ENCODE measurements at places on chromosomes 11 and 22.

- no peak for DNase-seq
Measured at GRCh38 chr11:20351136-20351535, 12.4 kb upstream of the HTATIP2 start.

DNA sequence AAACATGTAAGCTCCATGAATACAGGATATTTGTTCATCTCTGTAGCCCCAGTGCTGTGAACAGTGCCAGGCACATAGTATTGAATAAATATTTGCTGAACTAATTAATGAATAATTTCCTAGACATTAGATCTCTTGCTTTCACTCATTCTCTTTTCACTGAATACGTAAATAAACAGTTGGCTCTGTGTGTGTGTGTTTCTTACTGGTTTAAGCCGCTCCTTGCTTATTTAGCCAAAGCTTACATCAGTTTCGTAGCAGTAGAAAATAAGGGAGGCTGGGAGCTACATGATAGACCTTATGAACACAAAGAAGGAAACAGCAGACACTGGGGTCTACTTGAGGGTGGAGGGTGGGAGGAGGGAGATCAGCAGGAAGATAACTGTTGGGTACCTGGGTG is 17.2 kb downstream of the KREMEN1 start:
- DNase-seq, result no peak

DNA sequence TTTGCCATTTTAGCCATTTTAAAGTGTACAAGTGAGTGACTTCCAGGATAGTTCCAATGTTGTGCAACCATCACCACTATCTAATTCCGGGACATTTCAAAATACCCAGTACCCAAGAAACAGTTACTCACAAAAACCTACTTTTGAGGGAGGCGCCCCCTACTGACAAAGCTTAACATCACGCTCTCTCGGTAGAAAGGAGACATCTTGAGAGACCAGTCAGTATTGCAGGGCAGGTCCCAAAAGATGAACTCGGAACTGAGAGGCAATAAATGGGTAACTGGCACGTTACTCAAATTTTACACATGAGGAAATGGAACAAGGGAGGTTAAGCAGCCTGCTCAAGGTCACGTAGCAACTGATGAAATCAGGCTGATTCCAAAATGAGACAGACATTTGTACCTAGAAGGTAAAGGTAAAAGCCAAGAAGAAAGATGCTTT is 50.0 kb upstream of the POU2AF1 start:
- no peak for DNase-seq

- DNase-seq, result no peak
Measured at GRCh38 chr11:112836256-112836602, 125.0 kb upstream of the NCAM1 start.

DNA sequence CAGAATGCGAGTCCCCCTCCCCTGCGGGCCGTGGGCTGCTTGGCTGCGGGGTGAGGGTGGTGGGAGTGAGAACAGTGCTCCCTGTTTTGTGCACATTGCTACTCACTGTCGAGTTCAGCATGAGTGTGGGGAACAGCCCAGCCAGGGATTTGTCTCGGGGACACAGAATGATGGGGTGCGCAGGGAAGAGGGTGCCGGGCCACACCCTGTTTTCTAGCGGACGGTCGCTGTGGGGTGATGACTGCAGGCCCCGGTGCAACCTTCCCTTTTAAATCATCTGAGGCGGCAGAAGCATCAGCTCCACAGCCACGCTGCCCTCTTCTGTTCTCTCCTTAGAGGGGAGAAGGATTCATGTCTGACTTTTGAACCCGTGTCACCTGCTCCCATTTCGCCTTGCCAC is 1051.2 kb downstream of the TBC1D22A start:
- DNase-seq, result no peak

- no peak for DNase-seq
Measured at GRCh38 chr22:49417326-49417725, 410.3 kb downstream of the BRD1 start.

DNA sequence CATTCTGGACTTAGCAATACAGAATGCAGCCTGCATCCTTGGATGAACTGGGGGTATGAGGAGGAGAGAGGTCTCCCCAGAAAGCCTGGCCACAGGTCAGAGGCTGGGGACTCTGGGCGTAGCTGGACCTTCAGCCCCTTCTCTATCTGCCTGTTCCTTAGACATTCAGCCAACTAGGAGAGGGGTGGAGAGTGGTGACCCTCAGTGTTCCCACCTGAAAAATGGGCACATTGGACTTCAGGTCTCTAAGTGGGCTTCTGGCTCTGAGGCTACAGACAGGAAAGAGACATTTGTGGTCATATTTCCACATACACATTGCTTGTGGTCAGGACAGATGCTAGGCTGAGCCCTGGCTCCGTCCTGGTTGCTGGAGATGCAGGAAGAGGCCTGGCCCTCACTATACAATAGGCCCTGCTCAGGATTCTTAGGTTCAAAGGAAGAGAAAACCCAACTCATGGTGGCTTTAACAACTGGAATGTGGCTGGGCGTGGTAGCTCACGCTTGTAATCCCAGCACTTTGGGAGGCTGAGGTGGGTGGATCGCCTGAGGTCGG is 30.1 kb upstream of the CBX7 start:
- no peak for DNase-seq

- DNase-seq, result no peak
Measured at GRCh38 chr11:13745165-13745564, 76.7 kb downstream of the FAR1 start.

DNA sequence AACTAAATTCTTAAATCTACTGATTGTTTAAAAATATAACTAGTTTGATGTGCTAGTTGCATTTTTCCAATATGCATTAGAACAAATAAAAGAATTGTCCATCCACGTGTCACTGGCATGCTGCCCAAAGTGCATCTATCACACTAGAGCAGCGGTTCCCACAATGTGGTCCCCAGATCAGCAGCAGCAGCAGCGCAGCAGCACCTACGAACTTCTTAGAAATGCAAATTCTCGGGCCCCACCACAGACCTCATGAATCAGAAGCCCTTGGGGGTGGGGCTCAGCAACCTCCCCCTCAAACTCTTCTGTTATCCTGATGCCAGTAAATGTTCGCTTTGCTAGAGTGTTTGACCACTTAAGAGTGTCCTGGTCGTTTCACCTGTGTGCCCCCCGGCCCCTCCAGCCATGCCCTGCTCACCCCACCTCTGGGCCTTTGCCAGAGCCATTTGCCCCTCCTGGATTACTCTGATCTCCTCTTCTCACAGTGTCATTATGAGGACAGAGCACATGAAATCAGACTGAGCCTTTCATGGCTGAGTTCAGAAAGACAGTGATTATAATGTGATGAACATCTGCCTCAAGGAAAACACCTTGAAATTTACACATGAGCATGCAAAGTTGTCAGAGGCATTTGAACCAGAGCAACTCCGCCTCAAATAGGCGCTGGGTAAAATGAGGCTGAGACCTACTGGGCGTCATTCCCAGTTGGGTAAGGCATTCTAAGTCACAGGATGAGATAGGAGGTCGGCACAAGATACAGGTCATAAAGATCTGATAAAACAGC is 12.6 kb upstream of the VSIG10L2 start:
- no peak for DNase-seq

DNA sequence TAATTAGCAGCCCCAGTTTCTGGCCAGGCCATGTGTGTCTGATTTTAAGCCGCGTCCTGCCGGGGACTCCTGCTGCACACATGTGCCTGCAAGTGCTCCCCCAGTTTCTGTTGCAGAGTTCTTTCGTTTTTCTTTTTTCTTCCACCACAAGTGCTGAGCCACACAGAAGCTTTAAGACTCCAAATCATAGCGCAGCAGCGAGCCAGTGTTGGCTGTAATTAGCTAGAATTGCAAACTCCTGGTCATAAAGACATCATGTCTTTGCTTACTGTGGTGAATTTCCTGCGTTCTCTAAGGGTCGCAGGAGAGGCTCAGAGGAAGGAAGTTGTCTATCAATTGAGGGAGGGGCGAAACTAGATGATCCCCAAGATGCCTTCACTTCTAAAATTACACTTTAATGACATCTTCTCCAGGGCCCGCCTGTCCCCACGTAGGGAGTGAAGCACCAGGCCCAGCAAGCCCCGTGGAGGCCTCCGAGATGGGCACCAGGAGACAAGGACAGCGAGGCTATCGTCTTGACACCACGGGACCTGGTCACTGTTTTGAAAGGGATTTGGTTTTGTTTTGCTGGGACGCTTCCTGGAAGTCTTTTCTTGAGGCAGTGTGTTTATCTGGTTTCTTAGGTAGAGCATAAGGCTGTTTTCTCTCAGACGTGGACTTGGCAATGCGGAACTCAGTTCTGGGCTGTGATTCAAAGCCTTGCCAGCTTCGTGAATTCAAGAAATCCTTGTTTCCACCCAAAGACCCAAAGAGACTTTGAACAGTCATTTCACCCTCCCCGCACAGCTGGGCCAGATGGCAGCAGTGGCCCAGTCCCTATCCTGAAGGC is 71.8 kb downstream of the UBASH3B start:
- no peak for DNase-seq

DNA sequence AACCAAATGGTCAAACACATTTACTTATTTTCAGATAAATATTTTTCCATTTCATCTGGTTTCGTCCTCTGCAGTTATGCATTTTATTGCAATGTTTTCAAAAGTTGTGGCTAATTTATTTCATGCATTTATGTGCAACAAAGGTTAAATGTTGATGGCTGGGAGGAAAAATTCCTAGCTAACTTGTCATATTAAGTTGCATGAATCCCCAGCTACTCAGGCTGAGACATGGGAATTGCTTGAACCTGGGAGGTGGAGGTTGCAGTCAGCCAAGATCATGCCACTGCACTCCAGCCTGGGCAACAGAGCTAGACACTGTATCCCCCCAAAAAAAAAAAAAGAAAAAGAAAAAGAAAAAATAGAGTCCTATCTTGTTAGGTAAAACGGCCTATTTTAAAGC is 1862.4 kb upstream of the RAG2 start:
- DNase-seq, result no peak

- no peak for DNase-seq
Measured at GRCh38 chr11:48261600-48261999, 2.1 kb upstream of the OR4X1 start.

DNA sequence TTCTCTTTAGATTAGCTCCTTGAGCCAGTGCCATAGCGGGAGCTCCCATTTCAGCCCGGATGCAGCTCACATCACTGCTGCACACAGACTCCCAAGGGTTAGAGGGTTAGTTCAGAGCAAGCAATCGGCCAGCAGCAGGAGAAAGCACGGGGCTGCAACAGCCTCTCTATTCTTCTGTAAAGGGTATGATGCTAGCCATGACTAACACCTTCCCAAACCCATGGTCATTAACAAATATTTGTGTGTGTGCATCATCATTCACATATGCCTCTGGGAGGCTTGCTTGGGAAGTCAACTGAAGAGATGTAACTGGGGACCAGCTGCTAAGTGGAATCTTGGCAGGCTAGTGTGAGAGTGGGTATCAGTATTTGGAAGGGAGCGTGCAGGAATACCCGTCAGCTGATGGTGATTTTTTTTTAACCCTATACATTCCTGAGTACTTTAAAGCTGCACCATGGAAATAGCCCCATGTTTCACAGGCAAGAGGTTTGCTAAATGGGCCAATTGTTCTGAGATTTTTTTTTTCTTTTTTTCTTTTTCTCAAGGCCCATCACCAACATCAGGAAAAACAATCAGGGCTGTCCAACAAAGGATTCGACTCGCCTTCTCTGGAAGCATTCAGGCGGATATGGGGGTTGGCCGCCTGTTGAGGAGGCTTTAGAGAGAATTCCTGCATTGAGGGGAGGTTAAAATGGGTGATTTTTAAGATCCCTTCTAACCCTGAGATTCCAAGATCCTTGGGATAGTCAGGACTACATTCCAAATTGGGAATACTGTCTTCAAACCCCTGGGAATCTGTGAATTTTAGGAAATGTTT is 33.2 kb upstream of the CCDC89 start:
- DNase-seq, result peak; percentile 88

DNA sequence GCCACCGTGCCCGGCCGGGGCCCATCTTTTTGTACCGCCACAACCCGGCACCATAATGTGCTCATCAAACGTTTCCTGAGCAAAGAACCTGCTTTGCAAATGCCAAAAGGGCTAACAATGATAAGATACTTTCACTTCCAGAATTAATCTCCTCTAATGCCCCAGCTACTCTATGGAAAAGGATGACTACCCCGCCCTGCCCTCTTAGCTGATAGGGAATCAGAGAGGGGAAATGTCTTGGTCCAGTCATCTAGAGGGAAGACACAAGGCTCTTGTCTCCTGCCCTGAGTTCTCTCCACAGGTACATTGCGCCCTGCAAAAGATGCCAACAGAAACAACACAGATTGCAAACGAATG is 586 bp downstream of the TTLL1 start:
- DNase-seq, result no peak

GRCh38 chr11:103055221-103055890 is 36.6 kb downstream of the DCUN1D5 start:
- peak; percentile 29 for DNase-seq

- DNase-seq, result no peak
Measured at GRCh38 chr11:43358279-43358800, 380 bp upstream of the TTC17 start.

DNA sequence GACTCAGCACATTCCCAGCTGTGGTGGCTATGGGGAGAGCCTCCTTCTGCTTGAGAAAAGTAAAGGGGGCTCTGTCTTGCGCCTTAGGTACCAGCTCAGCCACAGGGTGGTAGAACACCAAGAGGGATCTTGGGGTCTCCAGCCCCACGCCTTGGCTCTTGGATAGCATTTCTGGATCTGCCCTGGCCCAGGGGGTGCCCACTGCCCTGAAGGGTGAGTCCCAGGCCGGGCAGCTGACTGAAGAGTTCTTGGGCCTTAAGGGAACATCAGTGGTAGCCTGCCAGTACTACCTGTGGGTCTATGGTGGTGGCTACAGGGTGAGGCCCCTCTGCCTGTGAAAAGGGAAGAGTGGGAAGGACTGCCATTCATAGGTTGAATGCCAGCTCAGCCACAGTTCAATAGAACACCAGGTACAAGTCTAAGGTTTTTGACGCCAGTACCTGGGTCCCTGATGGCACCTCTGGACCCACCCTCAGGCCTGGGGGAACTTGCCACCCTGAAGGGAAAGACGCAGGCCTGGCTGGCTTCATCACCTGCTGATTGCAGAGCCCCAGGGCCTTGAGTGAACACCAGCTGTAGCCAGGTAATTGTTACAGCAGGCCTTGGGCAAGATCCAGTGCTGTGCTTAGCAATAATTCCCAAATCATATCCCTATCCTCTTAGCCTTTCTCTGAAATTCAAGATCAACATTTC is 3.9 kb downstream of the CWF19L2 start:
- DNase-seq, result no peak

DNA sequence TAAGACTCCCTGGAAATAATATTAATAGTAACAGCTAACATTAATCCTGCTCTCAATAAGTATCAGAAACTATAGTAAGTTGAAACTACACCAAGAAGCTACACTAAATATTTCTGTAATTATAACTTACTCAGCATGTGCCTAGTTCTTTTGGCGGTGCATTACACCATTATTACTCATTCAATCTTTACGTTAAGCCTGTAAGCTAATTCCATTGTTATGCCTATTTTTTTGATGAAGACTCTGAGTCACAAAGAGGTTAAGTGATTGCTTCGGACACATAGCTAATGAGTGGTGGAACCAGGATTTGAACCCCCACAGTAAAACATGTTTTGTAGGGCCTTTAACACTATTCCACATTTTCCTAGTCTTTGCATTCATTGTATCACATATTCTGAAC is 111.6 kb downstream of the RASSF10 start:
- no peak for DNase-seq

GRCh38 chr22:26169315-26170111 is at the start of gene SEZ6L:
Gene SEZ6L, plus strand, starts transcription at chr22:26169462. Its CDS starts 208 bp downstream, at chr22:26169670.
- no peak for DNase-seq
